ENCODE measurements at places on chromosomes 7 and 10. TPM values are rescaled to one million over a fixed set of nuclear protein-coding genes. Genes with fewer than 3 reads are reported as not detected.

- no peaks in the 10 kb centered on the region for H3K27me3 ChIP-seq
- H3K4me1 ChIP-seq: no peaks in the 10 kb centered on the region
- no peak overlapping the region for H3K4me3 ChIP-seq
- no peak overlapping the region for H3K27ac ChIP-seq
- no peaks in the 10 kb centered on the region for H3K36me3 ChIP-seq
- no peak for DNase-seq
Measured at GRCh38 chr10:129869596-129870473, 94.2 kb downstream of the EBF3 start.

Gene PLXDC2
- total RNA-seq: 0.21 TPM

DNA sequence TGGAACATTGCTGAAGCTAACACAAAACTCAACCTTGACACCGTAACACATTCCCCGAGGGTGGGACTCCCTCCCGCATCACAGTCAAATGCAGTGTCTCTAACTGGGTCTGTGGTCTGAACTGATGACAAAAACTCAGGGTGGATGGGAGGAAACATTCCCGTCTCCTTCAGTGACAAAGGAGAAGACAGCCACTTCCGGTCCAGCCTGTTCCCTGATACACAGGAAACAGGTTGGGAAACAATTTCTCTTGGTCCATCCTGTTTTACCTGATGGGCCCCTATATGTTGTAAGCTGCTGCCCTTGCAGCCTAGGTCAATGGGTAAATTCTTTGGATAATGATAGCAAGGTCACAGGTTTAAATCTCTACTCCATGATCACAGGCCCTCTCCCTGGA is 20.4 kb downstream of the SLC13A4 start:
- no peak for DNase-seq
- H3K27me3 ChIP-seq: no peaks in the 10 kb centered on the region
- no peak overlapping the region for H3K27ac ChIP-seq

DNA sequence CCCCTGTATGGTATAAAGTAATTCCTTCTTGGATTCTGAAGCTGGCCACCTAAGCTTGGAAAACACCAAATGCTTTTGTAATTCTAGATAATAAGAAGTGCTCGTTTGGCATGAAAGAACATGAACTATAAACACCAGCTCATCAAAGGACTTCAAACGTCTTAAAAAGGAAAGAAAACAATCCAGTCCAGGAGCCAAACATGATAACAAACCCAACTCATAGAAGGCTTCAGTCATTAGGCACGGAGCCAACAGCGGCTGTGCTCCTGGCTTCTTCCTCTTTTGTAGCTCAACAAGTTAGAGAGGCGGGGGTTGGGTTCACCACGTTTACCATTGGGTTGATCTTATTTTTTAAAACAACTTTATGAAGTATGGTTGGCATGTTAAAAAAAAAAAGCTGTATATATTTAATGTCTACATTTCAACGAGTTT is 56.4 kb upstream of the ECHDC3 start:
- DNase-seq: no peak
- peaks cover 7% of the 10 kb centered on the region for H3K4me1 ChIP-seq
- H3K4me3 ChIP-seq: no peak overlapping the region
- no peaks in the 10 kb centered on the region for H3K36me3 ChIP-seq

Gene UPK3B
- total RNA-seq: 9.8 TPM

GRCh38 chr7:6175645-6176044 is 96.8 kb downstream of the CYTH3 start:
- H3K4me3 ChIP-seq: no peak overlapping the region
- H3K4me1 ChIP-seq: no peaks in the 10 kb centered on the region
- H3K27me3 ChIP-seq: no peaks in the 10 kb centered on the region
- no peak for DNase-seq

DNA sequence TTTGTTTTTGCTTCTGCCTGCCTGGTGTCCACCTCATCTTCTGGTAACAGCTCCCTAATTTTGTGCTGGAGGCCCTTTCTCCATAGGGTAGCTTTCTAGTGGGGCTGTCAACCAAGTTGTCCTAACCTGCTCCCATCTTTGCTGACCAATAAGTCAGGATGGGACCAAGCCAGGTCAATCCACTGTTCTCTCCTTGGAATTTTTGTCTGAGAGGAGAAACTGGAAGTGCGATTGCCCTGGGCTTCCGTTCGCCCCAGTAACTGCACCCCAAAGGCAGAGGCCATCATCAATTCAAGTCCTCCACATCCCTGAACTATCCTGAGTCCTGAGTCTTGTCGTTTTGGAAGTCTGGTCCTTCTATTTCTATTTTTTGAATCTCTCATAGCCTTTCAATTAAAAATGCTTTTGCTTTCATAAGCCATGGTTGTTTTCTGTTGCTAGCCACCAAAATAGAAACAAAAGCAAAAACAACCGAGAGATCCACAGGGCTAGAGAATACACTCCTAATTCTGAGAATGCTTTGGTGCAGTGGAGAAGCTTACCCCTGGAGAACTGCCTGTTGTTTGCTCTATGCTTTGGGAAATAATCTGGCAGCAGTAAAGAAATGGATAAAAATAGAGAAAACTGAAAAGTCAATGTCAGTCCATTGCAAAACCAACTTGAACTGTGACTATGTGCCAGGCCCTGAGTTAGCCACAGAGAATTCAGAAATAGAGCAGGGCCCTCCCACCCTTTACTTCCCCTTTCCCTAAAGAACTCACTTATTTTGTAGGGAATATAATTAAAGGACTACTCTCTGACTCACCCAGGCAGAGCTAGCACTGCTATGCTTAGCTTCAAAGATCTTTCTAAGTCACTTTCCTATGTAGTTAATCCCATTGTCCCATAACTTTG is 368.1 kb downstream of the CXCL12 start:
- H3K27me3 ChIP-seq: no peaks in the 10 kb centered on the region
- no peak for DNase-seq
- H3K4me1 ChIP-seq: no peaks in the 10 kb centered on the region
- H3K4me3 ChIP-seq: no peak overlapping the region

GRCh38 chr10:13681960-13682359 is 95.2 kb downstream of the PRPF18 start:
- H3K36me3 ChIP-seq: no peaks in the 10 kb centered on the region
- H3K4me3 ChIP-seq: no peak overlapping the region
- DNase-seq: no peak
- no peaks in the 10 kb centered on the region for H3K27me3 ChIP-seq

DNA sequence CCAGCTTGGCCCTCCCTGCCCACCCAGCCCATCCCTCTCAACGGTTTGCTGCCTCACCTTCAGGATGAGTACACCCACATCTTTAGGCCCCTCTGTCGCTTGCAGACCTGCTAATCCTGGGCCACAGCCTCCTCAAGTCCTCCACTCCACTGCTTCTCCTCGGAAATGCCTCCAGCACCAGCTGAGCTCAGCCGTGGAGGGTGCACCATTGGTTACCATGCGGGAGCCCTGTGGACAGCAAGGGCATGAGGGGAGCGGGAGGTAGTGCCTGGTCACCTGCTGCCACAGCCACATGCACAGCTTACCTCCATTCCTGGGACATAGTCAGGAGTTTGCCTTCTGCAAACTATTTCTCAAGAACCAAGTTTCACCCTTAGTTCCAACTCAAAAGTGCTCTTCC is 286.3 kb upstream of the ZMIZ1 start:
- H3K27me3 ChIP-seq: no peaks in the 10 kb centered on the region
- no peaks in the 10 kb centered on the region for H3K36me3 ChIP-seq
- H3K4me1 ChIP-seq: peaks cover 16% of the 10 kb centered on the region

DNA sequence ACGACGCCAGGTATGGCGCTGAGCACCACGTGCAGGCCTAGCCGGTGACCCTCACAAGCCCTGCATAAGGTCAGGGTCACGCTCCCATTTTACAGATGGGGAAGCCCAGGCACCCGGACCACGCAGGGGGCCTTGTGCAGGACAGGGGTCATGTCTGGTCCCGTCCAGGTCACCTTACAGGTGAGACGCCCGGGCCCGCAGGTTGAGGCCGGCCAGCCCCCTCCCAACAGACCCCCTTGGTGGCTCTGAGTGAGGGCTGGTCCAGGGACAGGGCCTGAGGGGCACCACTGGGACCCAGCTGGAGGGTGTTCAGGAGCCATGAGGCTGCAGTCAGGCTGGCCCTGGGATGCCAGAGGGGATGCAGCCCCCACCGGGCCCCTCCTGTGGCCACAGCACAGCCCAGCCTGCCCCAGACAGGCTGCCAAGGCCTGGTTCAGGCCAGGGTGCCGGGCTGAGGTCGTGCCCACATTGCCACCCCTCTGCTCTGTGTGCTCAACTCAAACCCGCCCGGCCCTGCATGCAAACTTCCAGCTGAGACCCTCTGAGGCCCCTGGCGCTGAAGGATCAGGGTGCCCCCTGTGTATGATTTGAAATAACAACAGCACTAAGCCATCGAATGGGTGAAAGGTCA is 69.0 kb downstream of the PWWP2B start:
- peaks cover 37% of the 10 kb centered on the region for H3K4me1 ChIP-seq
- H3K36me3 ChIP-seq: no peaks in the 10 kb centered on the region
- no peak for DNase-seq

GRCh38 chr10:118882741-118883140 is 128.0 kb upstream of the CACUL1 start:
- no peaks in the 10 kb centered on the region for H3K36me3 ChIP-seq
- H3K27ac ChIP-seq: no peak overlapping the region
- peaks cover 4% of the 10 kb centered on the region for H3K27me3 ChIP-seq
- no peaks in the 10 kb centered on the region for H3K4me1 ChIP-seq

DNA sequence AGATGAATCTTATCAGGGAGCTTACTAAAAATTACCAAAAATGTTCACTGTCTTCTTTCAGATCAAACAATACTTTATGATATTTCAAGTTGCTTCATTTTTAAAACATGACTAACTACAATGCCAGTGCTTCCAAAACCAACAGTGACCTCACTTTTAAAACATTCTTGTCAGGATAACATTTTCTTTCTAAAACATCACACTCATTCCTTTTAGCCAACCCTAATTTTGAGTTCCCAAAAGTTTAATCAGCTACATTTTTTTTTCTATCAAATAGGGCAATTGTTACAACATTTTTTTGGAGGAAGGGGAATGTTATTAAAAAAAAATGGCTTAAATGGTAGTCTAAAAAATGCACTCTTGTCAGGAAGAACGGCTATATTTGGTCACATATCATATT is 37.3 kb downstream of the RTKN2 start:
- H3K4me1 ChIP-seq: peaks cover 27% of the 10 kb centered on the region
- DNase-seq: peak; percentile 56
- H3K36me3 ChIP-seq: peaks cover 6% of the 10 kb centered on the region
- peak overlapping the region; percentile 74 for H3K27ac ChIP-seq

Gene TDRD1
- total RNA-seq: not detected

GRCh38 chr10:7251696-7252465 is 159.0 kb downstream of the SFMBT2 start:
- H3K27me3 ChIP-seq: no peaks in the 10 kb centered on the region
- no peak overlapping the region for H3K4me3 ChIP-seq
- H3K4me1 ChIP-seq: no peaks in the 10 kb centered on the region
- no peak for DNase-seq
- H3K27ac ChIP-seq: no peak overlapping the region

Gene OR2A5
- total RNA-seq: not detected

Gene CELF2
- total RNA-seq: 0.44 TPM

GRCh38 chr10:21526188-21526859 is 842 bp upstream of the SKIDA1 start:
- H3K27me3 ChIP-seq: no peaks in the 10 kb centered on the region
- no peak for DNase-seq
- peak overlapping the region; percentile 54 for H3K4me3 ChIP-seq

DNA sequence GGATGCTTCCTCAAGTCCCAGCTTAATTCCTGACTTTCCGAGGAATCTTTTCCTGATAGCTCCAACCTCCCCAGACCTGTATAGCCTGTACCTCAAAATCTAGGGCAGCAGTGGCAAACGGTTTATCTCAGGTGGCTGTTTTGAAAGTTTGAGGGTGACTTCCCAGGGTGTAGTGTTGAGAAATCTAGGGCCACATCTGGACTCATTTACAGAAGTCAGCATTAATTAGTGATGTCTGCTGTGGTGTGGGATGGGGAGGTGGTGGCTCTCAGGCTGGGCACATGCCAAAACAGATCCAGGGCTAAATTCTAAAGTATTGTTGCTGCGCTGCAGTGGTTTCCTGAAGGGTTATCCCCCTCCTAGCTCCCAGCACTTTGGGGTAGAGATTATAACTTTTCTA is 38.0 kb downstream of the UNC5B start:
- H3K27ac ChIP-seq: no peak overlapping the region
- DNase-seq: no peak
- no peak overlapping the region for H3K4me3 ChIP-seq

DNA sequence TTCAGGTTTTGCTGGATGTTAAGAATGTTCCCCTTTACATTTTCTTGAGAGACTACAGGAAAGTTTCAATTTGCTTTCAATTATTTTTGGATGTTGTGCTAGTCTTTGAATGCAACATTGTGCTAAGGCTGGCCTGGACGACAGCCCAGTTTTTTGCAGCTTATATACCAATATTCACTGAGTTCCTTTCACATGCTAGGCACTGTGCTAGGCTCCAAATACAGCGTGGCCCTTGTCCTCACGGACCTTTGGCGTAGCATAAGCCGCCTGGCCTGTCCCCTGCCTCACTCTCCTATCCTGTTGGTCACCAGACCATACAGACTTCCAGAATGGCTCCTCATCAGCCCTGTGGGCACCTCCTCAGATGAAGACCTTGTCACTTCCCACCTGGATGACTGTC is 19.5 kb upstream of the HSPA12A start:
- DNase-seq: no peak
- H3K36me3 ChIP-seq: no peaks in the 10 kb centered on the region
- no peaks in the 10 kb centered on the region for H3K4me1 ChIP-seq
- H3K27me3 ChIP-seq: peaks cover 12% of the 10 kb centered on the region
- H3K27ac ChIP-seq: no peak overlapping the region

- no peak for DNase-seq
- no peak overlapping the region for H3K4me3 ChIP-seq
- no peaks in the 10 kb centered on the region for H3K4me1 ChIP-seq
- H3K27ac ChIP-seq: no peak overlapping the region
- H3K27me3 ChIP-seq: no peaks in the 10 kb centered on the region
- H3K36me3 ChIP-seq: no peaks in the 10 kb centered on the region
Measured at GRCh38 chr7:22302951-22303423, 54.0 kb downstream of the RAPGEF5 start.

Gene NPFFR1
- 0.05 TPM for total RNA-seq

Gene PVRIG
- not detected for total RNA-seq

DNA sequence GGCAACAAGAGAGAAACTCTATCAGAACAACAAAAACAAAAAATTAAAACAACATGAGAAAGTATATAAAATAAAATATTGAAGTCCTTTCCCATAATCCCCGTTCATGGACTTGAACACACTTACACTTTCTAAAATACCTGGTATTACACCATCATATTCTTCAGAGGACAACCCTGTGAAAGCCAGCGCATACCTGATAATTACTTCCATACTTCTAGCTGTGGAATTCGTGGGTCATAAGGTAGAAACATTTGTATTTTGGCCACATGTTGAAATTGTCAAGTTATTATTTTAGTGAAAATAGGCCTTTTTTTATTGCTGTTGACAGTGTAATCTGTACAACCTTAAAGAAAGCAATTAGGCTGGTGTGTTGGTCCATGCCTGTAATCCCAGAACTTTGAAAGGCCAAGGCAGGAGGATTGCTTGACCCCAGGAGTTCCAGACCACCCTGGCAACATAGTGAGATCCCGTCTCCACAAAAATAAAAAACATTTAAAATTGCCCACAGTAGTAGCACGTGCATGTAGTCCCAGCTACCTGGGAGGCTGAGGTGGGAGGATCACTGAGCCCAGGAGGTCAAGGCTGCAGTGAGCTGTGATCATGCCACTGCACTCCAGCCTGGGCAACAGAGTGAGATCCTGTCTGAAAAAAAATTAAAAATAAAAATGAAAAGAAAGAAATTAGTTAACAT is 5.1 kb upstream of the PCGF6 start:
- H3K4me3 ChIP-seq: no peak overlapping the region
- no peak for DNase-seq
- no peaks in the 10 kb centered on the region for H3K36me3 ChIP-seq
- H3K27me3 ChIP-seq: no peaks in the 10 kb centered on the region
- H3K27ac ChIP-seq: no peak overlapping the region
- H3K4me1 ChIP-seq: peaks cover 4% of the 10 kb centered on the region

Gene ITIH2
- 0.67 TPM for total RNA-seq

All from Panc1 (cell line).